NCI-H146 (cell line): ENCODE measurements at places on chromosomes 6 and 20.

GRCh38 chr6:111447051-111447450 lies 36.0 kb downstream of the REV3L start:
- no peak for DNase-seq

DNA sequence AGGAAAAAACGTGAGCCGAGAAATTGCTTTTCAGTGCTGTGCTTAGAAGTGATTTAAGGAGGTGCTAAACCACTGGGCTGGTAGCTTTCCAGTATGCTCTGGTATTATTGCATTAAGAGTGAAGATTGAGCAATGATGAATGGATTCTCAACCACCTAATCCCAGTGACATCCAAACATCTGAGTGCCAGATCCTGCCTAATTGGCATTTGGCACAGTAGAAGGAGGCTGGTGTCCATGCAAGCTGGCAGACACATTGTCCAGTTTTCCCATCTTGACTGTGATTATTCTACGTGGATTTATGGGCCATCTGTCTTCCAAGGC lies 398.0 kb upstream of the PLCB4 start:
- no peak for DNase-seq

DNA sequence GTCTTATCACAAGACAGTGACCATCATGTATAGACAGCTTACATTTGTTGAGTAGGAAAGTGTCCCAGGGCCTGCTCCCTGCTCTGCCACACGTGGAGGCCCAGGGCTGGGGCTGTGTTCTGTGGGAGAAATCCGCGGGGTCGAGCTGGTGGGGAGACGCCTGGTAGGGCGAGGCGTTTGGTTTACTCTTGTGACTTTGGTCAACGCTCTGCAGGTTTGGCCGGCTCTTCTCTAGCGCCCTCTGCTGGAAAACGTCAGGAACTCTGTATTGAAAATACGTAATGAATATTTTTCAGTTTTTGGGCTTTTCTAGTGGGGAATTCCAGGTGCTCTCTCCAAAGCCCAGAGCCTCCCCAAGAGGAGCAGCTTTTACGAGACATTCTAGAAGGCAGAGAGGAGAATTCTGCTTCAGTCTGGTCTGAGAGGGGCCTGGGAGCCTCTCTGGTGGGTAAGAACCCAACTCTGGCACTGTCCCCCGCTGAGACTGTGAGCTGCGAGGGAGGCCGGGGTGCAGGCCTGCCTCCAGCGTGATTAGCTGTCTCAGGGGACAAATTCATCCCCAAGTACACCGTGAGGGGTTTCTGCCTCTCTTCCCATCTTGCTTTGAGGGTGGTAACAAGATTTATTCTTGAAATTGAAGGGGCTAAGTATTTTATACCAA lies 112.6 kb upstream of the RALGAPA2 start:
- DNase-seq = peak; percentile 76

- DNase-seq = peak; percentile 2
Observed at GRCh38 chr6:92647630-92648029, 771.7 kb downstream of the EPHA7 start.

DNA sequence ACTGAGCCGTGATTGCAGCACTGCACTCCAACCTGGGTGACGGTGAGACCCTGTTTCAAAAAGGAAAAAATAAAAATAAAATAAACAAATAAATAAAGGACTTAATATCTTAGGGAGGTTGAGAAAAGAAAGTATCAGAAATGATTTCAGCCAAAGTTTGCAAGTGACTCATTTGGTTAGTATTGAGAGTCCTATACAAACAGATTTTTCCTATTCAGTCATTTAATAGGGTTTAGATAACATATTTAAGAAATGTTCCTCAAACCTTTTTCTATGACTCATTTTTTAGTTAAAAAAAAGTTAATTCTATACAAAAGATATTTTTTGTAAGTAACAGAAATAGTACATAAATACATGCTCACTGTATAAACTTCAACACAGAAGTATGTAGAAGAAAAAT lies 235.1 kb downstream of the GJA1 start:
- no peak for DNase-seq

DNA sequence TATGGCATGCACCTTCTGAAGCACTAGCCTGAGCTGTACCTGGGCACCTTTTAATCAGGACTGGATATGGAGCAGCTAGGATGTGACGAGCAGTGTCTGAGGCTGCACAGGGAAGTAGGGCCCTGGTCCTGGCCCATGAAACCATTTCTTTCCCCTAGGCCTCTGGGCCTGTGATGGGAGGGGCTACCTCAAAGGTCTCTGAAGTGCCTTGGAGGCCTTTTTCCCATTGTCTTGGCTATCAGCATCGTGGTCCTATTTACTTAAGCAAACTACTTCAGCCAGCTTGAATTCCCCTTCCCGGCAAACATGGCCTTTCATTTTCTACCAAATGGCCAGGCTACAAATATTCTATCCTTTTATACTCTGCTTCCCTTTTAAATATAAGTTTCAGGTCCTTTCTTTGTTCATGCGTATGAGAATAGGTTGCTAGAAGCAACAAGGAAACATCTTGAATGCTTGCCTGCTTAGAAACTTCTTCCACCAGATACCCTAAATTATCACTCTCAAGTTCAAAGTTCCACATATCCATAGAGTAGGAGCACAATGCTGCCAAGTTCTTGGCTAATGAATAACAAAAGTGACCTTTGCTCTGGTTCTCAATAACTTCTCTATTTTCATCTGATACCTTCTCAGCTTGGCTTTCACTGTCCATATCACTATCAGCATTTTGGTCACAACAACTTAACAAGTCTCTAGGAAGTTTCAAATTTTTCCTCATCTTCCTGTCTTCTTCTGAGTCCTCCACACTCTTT lies 673.1 kb downstream of the HTR1B start:
- DNase-seq = no peak

- DNase-seq = no peak
Observed at GRCh38 chr6:12266571-12266970, 23.6 kb upstream of the EDN1 start.

DNA sequence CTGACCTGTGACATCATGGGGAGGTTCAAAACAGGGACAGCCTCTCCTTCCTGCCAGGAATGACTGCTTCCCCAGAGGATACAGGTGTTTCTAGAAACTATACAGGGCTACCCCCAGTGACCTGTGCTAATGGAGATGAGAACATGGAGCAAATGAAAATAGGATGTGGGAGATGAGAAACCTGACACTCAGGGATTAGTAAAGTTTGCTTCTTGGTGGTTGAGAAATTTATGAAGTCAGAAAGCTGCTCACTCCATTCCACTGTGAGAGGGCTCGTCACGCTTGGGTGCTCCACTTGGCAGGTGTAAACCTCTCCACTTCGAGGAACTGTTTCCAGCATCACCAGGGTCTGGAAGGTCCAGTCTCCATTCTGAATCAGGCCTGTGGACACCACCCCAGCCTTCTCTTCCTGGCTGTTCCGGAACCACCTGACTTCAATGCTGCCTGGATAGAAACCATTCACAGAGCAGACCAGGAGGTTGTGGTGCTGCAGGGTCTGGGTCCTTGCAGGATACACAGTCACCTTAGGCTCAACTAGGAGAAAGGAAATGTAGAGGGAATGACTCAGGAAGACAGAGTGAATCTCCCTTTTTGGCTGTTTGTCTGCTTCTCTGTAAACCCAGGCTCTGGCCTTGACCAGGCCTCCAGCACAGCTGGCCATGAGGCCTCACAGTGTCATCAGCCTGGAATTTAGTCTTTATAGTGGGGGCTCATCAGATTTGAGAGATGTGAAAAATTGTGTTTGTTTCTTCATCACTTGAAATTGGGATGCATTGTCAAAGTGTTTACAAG lies 10.8 kb downstream of the HLA-DRB5 start:
- no peak for DNase-seq

DNA sequence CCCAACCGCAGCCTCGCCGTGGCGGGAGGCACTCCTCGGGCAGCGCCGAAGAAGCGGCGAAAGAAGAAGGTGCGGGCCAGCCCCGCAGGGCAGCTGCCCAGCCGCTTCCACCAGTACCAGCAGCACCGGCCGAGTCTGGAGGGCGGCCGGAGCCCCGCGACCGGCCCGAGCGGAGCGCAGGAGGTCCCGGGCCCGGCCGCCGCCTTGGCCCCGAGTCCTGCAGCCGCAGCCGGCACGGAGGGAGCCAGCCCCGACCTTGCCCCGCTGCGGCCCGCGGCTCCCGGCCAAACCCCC lies 525 bp downstream of the PNRC1 start:
- no peak for DNase-seq

DNA sequence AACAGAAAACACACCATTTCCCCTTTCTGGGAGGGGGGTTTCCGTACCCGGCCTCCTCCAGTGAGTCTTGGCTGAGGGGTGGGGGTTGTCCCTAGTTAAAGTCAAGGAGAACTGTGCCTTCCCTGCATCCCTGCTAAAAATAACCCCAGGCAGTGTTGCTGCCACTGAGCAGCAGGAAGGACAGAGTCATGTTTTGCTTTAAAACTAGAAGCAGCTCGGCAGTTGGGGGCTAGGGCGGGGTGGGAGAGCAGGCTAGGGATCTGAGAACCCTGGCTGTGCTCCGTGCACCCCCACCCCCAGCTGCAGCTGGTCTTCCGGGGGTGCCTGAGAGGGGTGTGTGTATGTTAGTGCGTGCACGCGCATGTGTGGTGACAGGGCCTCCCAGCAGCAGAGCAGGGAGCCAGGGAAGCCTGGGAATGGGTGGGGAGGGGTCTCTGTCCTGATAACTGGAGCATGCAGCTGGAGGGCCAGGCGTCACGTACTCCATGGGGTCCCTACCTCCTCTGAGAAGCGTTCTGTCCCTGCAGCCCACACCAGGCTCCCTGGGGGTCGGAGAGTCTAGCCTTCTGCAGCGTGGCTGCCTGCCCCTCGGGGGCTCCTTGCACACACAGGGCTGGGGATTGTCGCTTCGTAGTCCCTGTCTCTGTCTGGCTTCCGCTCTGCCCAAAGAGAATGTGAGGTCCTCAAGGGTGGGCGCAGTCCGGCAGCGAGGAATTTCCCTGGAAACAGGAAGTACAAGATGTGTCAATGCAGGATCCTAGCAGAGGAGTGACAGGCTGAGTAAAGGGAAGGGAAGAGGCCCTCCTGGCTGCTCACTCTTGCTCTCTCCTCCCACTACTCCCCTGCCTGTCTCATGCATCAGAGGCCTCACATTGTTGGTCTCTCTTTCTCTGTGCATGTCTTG lies 16.8 kb upstream of the ARMC12 start:
- no peak for DNase-seq

DNA sequence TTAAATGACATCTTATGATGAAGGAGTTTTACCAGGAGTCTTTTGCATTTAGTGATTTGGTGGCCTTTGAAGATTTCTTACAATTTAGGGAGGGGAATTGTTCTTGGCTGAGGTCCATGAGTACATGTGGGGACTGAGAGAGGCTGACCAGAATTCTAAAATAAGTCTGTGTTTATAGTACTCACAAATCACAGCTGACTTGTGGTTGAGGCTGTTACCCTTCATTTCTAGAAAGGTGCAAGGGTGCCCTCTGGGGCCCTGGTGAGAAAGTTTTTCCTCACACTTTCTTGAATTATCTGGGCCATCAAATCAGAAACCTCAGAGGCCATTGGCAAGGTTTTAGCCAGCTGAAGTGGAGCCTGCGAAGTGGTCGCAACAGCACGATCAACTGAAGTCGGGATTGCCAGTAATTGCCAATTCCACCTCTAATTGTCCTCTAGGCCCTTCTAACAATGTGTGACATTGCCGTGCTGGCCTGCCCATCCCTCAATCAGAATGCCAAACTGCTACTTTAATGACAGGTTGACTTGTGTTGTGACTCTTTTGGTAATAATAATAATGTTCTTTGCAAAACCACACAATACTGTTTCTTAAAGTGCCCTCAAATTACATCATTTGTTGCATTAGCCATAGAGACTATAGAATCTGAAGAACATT lies 221.6 kb downstream of the OGFRL1 start:
- peak; percentile 1 for DNase-seq

DNA sequence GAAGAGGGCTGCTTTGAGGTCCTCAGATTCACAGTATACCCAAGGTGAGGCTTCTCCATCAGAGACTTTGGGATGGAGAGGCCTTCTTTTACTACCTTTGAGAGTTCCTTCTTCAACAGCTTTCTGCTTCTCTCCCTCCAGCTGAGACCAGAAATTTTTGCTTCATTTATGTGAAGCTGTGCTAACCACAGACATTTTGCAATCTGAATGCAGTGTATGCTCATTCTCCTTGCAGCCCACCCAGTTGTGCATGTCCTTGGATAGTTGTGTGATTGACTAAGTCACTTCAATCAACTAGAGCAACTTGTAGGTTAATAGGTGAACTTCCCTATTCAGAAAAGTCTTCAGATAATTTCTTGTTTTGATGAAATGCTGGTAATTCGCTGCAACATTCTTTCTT lies 20.1 kb downstream of the DCBLD1 start:
- DNase-seq = no peak

- no peak for DNase-seq
Observed at GRCh38 chr20:50221501-50222308, 31.1 kb downstream of the CEBPB start.

GRCh38 chr6:140821196-140821595 lies 1311.5 kb upstream of the GJE1 start:
- DNase-seq = no peak

GRCh38 chr6:149334682-149335160 lies 17.2 kb downstream of the TAB2 start:
- no peak for DNase-seq

DNA sequence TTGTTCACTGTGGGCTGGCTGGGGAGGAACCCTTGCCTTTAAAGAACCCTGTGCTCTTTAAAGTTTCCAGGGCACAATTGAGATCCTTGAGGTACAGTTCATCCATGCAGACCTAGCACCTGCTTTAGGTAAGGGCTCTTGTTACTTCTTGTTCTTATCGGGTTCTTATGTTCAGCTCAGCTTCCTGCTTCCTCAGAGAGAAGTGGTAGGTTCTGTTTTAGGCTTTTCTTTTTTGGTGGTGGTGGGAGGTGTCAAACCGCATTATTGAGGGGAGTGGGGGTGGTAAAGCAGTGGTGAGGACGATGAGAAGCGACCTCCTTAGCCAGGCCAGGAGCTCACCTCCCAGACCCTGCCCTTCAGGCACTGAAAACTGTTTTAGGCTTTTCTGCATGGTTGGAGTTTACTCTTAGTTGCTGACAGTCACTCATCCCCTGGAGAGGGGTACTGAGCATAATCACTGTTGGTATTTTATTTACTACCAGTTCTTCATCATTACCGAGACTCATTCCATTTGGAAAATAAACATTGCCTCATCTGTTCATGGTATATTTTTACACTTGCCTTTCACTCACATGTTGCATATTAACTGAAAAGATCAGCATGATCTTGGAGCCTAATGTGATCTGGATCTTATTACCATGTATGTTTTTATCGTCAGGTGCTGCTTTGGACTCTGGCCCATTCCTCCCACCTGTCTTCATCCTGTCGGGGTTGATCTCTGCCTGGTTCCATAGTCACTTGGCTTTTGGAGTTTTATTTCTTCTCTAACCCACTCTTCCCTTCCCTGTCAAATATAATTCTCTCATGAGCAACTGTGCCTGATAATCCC lies 35.4 kb downstream of the SLC16A10 start:
- DNase-seq = no peak

- no peak for DNase-seq
Observed at GRCh38 chr20:3128275-3128984, 31.2 kb downstream of the FASTKD5 start.

- DNase-seq = no peak
Observed at GRCh38 chr20:1805816-1806215, 89.4 kb upstream of the SIRPA start.

DNA sequence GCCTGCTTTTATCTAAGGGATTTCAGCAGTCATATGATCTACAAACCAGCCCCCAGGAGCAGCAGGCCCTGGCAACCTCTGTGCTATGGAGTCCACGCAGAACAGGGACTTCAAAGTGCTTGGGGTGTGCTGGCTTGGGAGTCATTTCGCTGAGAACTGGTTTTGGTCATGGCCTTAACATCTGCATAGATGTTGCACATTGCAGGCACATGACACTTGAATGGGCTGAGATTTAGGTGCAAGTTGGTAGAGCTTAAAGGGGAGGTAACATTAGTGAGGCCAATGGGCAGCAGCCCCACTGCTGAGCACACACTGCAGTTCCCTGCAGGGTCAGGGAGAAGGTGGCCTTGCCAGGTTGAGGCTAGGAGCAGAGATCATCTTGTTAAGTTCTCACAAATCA lies 43.6 kb downstream of the RREB1 start:
- DNase-seq = peak; percentile 14
